ENCODE measurements at places on chromosomes 7 and 10. TPM values are rescaled to one million over a fixed set of nuclear protein-coding genes. Genes with fewer than 3 reads are reported as not detected.

Gene NRAP
- not detected for total RNA-seq

GRCh38 chr7:4724648-4725013 is 42.5 kb downstream of the FOXK1 start:
- DNase-seq, result peak; percentile 88

Gene GNAT3
- total RNA-seq, result not detected

- no peak for DNase-seq
Observed at GRCh38 chr10:131381576-131381975, 70.1 kb upstream of the TCERG1L start.

Gene TMEM270
- not detected for total RNA-seq
